ENCODE measurements at places on chromosomes 6 and 20.

GRCh38 chr20:33796263-33796906, 14.8 kb upstream of the CHMP4B start:
- DNase-seq, result no peak

- DNase-seq, result no peak
These were observed 182.5 kb downstream of the MAFB start for GRCh38 chr20:40506537-40506939.

GRCh38 chr6:150412221-150412620, 43.4 kb downstream of the IYD start:
- no peak for DNase-seq

DNA sequence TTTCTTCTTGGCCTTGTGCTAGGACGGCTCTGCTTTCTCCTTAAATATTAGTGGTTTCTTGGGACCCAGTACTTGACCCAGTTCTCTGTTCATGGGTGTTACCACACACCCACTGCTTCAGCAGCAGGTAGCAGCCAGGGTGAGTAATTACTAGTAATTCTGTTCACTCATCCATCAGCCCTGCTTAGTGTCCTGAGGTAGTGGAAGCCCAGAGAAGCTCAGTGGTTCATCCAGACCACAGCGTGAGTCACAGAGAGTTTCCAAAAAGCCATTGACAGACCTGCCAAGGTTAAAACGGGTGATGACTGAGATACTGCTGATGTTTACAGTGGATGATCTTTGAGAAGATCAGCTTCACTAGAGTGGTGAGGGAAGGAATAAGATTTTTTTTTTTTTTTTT, 51.7 kb upstream of the HINT3 start:
- DNase-seq, result no peak

- DNase-seq, result no peak
These were observed 5.1 kb upstream of the ULBP2 start for GRCh38 chr6:149936743-149937142.

DNA sequence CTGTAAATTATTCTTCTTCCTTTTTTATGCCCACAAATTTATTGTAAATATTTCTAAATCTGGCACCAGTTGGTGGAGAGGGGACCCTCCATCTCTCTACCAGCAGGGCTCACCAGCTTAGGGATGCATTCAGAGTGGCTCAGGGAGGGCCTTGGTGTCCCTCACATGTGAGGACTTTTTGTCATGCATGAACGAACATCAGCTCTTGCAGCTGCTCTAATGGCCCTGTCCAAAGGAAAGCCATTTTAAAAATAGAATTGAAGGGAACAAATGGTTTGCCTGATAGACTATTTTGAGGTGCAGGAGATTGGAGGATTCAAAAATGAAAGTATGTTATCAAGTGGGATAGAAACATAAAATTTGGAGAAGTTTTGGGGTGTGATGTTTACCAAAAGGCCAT, 37.5 kb upstream of the KLHL31 start:
- DNase-seq, result no peak

DNA sequence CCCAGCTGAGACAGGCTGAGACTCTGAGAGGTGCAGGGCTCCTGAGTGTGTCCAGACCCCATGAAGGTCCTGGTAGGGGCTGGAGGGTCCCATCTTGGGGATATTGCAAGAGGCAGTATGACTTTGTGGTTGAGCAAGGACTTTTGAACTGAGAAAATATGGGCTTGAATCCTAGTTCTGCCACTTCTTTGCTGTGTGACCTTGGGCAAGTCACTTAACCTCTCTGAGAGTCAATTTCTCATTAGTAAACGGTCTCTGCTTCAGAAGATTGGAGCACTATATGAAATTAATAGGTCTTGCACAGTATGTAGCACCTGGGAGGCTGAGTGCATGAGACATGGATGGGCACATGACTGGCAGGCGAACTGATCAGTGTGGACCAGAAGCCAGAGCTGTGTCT, 42.7 kb downstream of the TFEB start:
- DNase-seq, result no peak

DNA sequence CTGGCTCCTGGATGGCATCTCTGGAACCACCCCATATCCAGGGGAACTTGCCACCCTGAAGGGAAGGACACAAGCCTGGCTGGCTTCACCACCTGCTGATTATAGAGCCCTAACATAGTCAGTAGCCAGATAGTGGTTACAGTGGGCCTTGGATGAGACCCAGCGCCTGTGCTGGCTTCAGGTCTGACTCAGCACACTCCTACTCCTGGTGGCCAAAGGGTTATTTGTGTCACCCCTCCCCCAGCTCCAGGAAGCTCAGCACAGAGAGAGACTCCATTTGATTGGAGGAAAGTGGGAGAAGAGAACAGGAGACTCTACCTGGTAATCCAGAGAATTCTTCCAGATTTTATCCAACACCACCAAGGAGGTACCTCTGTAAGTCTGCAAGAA, 12.8 kb downstream of the SNX14 start:
- no peak for DNase-seq
